Kidney (tissue), 22 donors: ENCODE measurements at places on chromosomes 16 and 17. TPM values are rescaled to one million over a fixed set of nuclear protein-coding genes. Genes with fewer than 3 reads are reported as not detected.

The PLLP gene
- 64.4 TPM for total RNA-seq

The CMTM2 gene
- total RNA-seq = 0.25 TPM

The METRNL gene
- 61.5 TPM for total RNA-seq

The PMP22 gene
- total RNA-seq = 73.6 TPM

The TEX19 gene
- total RNA-seq = not detected

The SRCIN1 gene
- total RNA-seq = 6.1 TPM

The FTO gene
- total RNA-seq = 116 TPM

The CHRNE gene
- total RNA-seq = 1.3 TPM

The PAFAH1B1 gene
- total RNA-seq = 125 TPM

DNA sequence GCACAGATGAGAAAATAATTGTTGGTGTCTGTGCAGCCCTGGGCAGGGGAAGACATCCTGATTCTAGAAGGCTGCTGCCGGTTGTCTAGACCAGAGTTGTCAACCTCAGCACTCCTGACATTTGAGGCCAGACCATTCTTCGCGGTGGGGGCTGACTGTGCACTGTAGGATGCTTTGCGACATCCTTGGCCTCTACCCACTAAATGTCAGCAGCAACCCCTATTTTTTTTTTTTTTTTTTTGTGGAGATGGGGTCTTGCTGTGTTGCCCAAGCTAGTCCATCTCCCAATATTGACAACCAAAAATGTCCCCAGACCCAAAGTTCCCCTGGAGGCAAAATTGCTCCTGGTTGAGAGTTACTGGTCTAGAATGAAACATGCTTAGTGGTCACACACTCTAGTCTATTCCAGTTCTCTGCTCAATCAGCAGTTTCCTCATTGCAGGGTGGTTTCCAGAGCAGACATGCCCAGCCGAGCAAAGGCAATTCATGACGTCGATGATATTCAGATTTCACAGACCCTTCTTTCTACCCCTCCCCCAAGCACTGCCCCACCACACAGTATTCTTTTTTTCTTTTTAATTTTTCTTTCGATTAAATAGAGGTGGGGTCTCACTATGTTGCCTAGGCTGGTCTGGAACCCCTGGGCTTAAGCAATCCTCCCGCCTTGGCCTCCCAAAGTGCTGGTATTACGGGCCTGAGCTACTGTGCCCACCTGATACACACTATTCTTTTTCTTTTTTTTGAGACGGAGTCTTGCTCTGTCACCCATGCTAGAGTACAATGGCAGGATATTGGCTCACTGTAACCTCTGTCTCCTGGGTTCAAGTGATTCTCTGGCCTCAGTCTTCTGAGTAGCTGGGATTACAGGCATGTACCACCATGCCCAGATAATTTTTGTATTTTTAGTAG, 9.0 kb downstream of the C17orf99 start:
- no peak for DNase-seq

DNA sequence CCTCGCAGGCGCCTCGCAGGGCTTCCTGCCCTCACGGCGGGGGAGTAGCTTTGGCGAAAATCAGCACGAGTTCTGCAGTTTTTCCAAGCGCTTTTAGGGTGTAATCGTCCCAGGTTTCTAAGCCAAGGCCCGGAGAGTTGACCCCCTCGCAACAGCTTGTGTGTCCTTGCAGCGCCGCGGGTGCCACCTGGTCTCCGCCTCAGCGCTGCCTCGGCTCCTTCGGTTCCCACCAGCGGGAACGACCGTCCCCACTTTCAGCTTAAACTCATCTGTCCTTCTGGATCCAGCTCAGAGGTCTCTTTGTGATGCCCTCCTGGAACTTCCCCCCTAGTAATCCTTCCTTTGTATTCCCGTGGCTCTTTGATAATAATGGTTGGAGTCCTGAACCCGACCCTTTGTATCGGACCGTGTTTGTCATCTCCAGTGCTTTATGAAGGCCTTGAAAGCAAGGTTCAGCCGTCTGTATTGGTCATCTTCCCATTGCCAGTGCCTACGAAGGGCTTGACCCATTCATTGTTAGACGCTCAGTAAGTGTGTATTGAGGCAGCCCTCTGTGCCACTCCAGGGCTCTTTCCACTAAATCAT, 858 bp upstream of the SMARCE1 start:
- no peak for DNase-seq

GRCh38 chr16:30615358-30616091, 5.3 kb upstream of the ZNF689 start:
- no peak for DNase-seq

DNA sequence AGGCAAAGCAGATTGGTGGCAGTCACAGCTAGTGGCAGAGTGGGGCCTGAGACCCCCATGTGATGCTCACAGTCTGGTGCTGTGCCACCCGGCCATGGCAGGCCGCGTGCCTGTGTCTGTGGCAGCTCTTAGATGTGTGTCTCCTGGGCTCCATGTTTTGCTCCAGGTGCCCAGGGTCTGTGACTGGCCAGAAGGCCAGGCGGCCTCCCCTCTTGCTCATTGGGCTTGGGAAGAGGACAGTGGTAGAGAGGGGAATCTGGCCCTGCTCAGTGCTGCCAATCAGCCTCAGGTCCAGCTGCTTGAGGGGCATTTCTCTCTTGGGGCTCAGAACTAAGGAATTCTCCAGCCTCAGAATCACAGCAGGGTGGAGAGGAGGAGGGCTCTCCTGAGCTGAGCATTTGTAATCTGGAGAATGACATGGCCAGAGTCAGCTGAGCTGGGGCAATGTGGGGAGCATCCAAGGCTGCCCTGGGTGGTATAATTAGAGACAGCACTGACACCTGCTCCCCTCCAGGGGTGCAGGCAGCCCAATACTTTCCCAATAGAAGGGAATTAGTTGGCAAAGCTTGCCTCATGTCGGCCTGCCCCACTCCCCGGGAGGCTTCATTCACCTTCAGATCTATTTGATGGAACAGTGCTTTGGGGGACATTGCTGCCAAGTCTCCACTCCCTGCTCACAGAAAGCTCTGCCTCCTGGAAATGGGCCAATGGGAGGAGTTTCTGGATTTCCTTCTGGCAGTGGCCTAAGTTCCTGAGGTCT, 2.7 kb upstream of the LASP1NB start:
- DNase-seq = no peak

GRCh38 chr17:27321372-27321771, 27.5 kb downstream of the WSB1 start:
- no peak for DNase-seq

DNA sequence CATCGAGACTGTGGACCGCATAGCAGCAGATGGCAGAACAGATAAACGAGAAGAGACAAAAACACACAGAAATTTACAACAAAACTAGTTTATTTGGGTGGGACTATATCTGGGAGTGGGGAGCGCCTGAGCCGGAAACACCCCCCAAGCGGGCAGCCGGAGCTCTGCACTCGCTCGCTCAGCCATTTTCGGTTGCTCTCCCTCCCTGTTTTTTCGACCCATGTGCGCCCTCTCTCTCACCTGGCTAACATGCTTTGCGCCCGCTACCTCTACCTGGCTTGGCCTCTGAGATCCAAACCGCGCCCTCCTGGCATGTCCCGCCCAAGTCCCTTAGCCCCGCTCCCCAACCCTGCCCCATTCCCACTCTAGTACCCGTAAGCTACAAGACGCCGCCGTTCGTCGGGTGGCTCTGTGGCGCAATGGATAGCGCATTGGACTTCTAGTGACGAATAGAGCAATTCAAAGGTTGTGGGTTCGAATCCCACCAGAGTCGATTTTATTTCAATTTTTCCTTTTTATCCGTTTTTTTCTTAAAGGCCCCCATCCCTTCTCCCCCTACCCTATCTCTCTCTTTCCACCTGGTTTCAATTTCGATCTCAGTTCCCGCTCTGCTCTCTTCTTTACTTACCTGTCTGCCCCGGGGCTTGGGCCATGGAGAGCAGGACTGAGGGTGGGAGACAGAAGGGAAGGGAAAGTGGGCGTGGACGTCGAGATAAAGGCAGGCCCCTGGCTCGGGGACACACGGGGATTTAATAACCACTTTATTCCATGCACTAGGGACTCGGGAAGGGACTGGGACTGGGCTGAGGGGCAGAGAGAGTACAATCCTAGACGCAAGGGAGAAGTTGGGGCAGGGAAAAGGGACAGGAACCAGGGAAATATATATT, 2.4 kb upstream of the ALOXE3 start:
- DNase-seq = peak; percentile 67

- peak; percentile 48 for DNase-seq
Measured at GRCh38 chr17:33261820-33262219, 31.3 kb downstream of the ASIC2 start.

- no peak for DNase-seq
Measured at GRCh38 chr16:53768593-53768992, 64.6 kb downstream of the FTO start.

- no peak for DNase-seq
Measured at GRCh38 chr17:7313088-7313889, 1.9 kb downstream of the GPS2 start.

DNA sequence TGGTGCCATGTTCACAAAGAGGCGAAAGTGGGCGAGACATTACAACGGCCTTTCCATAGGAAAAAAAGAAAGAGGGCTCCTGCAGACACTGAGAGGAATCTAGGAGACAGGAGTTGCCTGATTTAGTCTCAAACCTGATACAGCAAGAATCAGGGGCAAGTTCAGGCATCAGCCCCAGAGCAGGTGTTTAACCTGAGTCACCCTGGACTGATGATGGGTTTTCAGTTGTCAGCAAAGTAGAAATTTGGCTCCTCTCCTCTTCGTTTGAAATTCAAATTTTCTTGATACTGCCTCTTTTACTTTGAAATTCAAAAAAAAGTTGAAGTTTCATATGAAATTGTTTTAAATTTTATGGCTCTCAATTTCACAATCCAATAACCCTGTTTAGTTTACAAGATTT, 189.5 kb downstream of the ABCC12 start:
- DNase-seq = no peak

- DNase-seq = no peak
Measured at GRCh38 chr17:59791603-59792457, 84.4 kb downstream of the VMP1 start.

DNA sequence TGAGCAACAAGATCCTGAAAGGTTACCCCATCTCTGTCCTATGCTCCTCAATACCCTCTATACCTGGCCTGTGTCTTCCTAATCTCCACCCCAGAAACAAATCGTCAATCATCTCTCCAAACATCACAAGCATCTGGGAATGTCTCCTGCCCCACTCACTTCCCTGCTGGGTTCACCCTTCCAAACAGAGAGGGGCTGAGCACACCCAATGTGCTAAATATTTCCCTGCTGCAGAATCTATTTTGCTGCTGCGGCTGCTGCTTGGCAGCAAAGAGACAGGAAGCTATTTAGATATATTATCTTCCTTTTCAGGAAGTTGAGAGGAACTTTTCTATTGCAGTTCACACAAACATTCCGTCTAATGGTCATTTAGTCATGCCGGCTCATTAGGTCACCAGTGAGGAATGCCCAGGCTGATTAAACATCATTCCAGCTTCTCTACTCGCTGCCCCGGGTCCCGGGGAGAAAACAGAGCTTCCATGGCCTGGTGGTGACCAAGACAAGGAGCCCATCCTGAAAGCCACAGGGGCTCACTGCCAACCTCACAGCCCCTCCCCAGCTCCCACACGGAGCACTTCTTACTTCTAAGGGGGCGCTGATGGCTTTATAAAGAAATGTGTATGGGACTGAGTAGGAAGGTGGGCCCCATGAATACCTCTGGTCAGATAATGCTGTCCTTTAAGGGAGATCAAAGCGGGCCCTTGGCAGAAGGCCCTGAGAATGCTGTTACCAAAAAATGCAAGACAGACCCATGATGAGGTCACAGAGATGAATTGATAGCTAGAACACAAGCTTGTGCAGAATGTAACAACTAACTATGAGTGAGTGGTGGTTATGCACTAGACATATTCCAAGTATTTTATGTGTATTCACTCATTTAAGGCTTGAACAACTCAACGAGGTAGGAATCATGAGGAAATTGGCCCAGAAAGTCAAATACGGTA, 218.3 kb downstream of the SOX9 start:
- DNase-seq = peak; percentile 87

GRCh38 chr16:86134802-86135461, 236.0 kb downstream of the IRF8 start:
- no peak for DNase-seq
